ENCODE measurements at places on chromosomes 13 and 19.

DNA sequence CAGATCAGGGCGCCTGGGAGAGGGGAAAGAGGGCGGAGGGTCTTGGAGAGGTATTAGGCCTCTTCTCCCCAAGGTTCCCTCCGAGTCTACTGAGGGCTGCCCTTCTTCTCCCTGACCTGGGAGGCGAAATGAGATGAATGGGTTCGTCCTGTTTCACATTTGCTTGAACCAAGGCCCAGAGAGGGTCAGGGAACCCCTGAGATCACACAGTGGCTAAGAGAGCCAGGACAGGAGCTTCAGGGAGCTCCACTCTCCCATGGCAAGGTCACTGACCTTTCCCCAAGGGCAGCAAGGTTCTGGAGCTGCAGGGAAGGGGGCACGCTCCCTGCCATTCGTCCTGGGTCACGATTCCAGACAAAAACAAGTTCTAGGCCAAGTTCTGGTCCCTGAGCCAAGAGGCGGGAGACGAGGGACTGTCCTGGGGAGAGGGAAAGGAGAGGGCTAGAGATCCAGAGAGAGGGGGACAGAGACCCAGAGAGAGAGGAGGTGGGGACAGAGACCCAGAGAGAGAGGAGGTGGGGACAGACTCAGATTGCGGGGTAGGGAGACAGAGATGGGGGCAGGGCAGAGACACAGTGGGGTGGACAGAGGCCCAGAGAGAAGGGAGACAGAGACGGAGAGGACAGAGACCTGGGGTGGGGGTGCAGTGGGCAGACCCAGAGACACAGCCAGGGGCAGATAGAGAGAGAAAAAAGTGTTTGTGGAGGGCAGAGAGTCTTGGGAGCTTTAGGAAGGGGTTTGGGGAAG, 541 bp downstream of the ASPDH start:
- no peak for DNase-seq

GRCh38 chr19:58007285-58007684, 4.7 kb upstream of the ZNF606 start:
- DNase-seq, result no peak

DNA sequence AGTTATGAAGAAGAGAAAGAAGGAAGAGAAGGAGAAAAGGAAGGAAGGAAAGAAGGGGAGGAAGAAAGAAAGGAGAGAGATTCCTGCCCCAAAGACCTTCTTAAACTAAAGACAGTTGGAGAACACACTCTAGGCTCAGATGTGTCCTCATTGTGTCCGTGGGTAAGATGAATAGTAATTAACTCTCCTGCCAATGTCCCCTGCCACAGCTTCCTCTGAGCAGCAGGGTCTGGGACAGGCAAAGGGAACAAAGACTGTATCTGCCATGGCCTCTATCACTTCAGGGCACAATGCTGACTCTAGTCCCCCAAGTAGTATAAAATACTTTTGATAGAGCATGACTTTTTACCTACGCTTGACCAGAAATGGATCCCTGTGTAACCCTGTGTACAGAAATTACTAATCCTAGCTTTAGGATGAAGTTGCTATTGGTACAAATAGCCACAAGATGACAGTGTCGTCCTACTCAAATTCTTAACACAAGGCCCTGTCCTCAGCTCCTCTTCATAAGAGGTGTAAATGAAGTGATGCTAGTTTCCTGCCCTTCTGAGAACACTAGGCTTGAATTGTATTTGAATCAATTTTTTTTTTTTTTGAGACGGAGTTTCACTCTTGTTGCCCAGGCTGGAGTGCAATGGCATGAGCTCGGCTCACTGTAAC, 186.2 kb upstream of the GPR12 start:
- DNase-seq, result no peak

DNA sequence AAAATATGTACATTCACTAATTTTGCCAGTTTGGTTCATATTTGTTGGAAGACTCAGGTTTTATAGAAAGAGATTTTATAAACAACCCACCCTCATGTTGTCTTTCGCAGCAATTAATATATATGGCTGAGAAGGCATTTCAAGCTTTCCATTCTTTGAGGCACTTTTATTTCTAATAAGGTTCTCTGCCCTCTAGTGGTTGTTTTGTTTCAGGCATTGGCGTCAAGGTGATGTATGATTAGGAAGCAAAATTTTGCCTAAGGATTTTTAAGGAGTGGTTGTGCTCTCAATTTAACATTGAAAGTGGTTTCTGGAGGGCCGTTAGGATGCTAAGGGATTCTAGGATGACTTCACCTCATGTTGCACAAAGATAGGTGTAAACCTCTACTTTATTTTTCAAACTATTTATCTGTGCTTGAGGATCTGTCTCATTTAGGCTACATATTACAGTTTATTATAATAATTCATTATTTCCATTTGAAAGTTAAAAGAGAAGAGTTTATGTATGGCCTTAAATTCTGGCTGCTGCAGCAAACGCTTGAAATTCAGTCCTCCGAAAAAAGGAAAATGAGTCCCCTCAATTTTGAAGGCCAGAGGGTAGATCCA, 35.9 kb downstream of the OXGR1 start:
- DNase-seq, result no peak

All from stimulated activated naive CD8-positive, alpha-beta T cell treated with anti-CD3 and anti-CD28 coated beads, Interleukin-15, amount 100 ng/mL, for 72 hours (primary cell).